Stimulated activated CD8-positive, alpha-beta memory T cell treated with anti-CD3 and anti-CD28 coated beads, Interleukin-7, amount 100 ng/mL, for 48 hours (primary cell): ENCODE measurements at places on chromosomes 1 and 21.

GRCh38 chr1:153852170-153852569 lies 70.6 kb downstream of the GATAD2B start:
- DNase-seq = no peak

GRCh38 chr1:63523738-63524137 lies 413 bp downstream of the EFCAB7 start:
- no peak for DNase-seq

DNA sequence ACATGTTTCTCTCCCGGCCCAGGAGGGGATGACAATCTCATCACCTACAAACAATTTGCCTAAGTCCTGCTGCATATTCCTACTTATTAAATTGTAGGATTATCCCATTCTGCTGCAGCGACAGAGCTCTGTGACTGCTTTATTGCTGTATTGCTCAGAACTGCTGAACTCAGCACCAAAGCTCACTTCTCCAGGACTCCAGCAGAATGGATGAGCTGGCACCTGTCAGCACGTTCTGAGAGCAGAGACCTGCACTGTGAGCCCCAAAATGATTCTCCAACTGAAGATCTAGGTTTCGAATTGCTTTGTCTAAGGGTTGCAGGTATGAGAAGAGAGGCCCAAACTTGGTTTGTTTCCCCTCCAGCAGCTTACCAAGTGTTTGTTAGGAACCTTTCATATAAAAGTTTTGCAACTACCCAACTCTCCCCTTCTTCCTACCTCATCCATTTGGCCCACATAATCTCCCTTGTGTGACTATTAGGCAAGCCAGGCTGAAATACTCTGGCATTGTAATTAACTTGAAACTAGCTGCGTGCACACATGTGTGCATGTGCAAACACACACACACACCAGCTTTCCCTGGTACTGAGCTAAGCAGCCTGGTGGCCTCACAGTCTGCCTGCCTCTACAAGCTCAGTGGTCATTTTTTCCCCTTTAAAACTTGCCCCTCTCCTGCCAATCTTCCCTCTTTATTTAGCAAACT lies 161.4 kb upstream of the CAMK1G start:
- DNase-seq = no peak

DNA sequence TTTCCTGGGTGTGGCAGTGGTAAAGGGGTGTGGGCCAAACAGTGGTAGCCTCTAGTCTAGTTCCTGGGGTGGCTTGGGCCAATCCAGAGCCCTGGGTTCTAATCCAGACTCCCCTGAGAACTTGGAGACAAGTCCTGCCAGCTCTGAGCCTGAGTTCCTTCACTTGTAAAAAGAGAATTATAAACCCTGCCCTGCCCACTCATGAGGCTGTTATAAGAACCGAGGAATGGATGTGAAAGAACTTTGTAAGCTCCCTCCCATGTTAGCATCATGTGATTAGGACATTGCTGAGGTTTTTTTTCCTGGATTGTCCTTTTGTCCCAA lies 131.0 kb downstream of the RRAGC start:
- no peak for DNase-seq

- no peak for DNase-seq
Measured at GRCh38 chr1:197692965-197693364, 82.3 kb downstream of the DENND1B start.

DNA sequence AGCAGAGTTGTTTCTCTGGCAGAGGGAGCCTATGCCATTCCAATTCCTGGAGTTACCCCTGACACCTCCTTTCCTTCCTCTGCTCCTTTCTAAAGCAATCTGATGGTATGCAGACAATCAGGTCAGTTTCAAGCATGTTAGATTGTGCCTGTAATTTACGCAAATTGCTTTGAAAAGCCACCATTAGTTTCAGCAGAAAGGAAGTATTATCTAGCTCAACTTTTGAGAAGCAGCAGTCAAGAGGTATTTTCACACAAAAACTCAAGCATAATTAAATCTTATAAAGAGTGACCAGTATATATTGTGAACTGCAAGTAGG lies 2.2 kb downstream of the ERRFI1 start:
- no peak for DNase-seq

GRCh38 chr21:16968436-16968835 lies 544.4 kb upstream of the CXADR start:
- DNase-seq = no peak

- DNase-seq = no peak
Measured at GRCh38 chr21:34838956-34839820, 170.4 kb downstream of the CLIC6 start.

- no peak for DNase-seq
Measured at GRCh38 chr1:119449971-119450370, 35.0 kb downstream of the HSD3B2 start.

DNA sequence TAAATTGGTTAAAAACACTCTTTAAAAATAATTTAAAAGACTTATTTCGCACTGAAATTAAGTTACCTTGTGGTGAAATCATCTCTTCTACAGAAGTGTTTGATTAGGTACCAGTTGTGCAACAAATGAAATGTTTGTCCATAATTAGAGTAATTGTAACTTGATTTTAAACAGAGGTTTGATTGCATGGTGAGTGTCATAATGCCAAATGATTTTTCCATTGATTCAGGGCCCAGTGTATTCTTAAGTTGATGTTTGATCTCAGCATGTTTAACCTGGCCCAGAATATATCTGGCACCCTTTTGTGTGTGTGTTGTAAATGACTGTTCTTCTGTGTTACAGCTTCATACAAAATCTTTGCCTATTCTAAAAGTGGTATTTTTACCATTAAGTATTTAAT lies 28.5 kb downstream of the LRRC8B start:
- no peak for DNase-seq

DNA sequence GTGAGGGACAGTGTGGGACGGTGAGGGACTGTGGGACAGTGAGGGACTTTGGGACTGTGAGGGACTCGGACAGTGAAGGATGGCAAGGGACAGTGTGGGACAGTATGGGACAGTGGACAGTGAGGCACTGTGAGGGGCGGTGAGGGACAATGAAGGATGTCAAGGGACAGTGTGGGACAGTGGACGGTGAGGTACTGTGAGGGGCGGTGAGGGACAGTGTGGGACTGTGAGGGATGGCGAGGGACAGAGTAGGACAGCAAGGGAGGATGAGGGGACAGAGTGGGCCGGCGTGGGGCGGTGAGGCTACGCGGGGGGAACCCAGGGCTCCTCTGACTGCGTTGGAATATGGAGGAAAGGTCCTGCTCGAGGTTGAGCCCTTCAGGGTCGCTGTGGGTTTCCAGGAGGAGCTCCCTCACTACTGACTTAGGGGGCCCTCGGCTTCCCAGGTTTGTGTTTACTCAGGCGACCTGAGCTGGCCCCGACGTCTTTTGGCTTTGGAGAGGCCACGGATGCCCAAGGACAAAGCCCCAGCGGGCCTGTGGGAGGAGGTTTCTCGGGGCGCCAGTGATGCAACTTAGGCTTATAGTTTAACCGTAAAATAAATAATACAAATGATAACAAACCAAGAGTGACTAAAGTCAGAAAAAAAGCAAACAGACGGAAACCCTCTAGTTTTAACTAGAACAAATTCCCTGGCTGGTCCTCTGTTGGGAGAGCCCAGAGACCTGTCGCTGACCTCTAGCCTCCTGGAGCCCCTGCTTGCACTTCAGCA lies 1.1 kb upstream of the ERRFI1 start:
- DNase-seq = no peak

DNA sequence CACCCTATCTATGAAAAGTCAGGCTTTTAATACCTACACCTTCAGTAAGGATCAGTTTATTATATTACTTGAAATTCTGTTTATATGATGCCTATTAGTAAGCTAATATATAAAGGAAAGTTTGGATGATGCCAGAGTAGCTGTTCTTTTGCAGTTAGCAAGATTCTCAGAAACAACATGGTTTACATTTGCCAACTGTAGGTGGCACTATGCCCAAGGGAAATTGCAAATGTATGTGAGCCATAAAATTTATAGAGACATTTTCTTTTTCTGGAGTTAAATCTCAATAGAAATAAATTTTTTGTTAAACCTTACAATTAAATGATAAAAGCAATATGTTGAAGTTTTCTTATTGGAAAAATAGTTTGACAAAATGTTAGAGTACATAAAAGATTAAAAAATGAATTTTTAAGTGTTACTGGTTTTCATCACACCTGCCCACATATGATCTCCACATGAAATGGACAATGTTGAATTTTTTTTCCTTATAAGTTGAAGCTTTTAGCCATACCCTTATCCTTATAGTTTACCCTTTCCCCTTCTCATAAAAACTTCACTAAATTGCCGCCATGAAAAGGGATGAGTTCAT lies 32.1 kb upstream of the EPHX4 start:
- peak; percentile 9 for DNase-seq

GRCh38 chr1:215923129-215923824 lies 356.2 kb downstream of the KCTD3 start:
- DNase-seq = no peak

- no peak for DNase-seq
Measured at GRCh38 chr1:230464671-230465070, 38.5 kb upstream of the PGBD5 start.

DNA sequence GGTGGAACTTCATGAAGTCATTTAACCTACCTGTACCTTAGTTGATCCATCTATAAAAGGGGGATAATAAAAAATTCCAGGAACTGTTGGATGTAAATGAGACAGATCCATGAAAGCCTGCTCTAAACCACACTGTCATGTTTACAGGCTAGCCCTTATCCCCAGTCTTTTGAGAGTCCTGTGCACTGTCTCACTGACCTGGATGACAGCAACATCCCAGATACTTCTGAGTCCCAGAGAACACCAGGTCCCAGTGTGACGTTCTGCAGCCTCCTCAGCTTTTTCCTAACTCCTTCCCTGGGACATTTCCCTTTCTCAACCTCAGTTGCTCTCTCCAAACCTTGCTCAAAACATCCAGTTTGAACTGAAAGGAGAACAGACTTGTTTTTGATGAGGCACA lies 165.4 kb upstream of the C8B start:
- no peak for DNase-seq

- no peak for DNase-seq
Measured at GRCh38 chr1:169697755-169698154, 13.7 kb downstream of the SELL start.

GRCh38 chr1:166980383-166980782 lies 5.0 kb upstream of the ILDR2 start:
- DNase-seq = no peak

GRCh38 chr1:180632326-180633056 lies 669 bp downstream of the XPR1 start:
- peak; percentile 50 for DNase-seq

DNA sequence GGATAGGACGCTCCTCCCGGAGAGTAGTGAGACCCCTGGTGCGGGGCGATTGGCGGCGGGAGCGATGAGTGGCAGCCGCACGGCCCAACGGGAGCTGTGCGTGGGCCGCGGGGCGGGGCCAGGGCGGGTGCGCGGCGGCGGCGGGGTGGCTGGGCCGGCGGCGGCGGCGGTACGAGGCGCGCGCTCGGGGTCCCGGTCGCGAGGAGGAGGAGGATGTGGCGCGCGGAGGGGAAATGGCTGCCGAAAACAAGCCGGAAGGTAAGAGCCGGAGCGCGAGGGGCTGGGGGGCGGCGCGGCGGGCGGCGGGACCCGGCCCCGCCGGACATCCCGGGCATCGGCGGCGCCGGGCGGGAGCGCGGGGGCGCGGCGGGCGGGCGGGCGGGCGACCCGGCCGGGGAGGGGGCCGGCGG lies at the start of gene CAMTA1:
Gene CAMTA1, plus strand, starts transcription at position 137 of the 410 bp plus-strand sequence. Its CDS starts 77 bp downstream, at position 214.
- DNase-seq = no peak

DNA sequence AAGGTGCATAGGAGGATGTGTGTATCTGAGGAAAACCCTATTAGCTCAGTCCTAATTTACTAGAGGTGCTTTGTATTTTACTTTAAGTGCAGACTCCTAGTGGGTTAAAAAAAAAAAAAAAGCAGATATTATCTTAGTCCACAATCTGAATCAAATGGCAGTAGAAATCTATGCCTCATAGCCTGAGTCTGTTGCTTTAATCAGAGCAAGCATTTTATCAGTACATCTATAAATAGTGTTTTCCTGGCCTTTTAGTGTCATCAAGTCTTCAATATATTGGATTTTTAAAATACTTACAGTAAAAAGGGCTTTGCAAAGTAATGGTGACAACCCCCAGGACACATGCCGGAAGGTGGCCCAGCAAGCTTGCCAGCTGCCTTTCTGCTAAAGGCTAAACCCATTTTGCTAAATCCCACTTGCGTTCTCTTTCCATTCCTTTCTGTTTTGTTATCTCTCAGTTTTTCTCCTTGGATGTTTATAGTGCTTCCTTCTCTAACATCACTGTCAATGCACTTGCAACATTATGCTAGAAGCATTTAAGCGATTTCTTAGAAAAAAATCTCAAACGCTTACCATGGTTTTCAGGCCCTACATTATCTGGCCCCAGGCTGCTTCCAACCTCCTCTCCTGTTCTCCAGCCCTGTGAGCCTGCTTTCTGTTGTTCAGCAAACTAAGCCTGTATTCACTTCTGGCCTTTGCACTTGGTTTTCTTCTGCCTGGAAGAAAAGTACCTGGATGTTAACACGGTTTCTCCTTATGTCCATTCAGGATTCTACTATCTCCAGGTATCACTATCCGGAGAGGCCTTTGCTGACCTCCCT lies 206.3 kb downstream of the PDE4B start:
- no peak for DNase-seq

DNA sequence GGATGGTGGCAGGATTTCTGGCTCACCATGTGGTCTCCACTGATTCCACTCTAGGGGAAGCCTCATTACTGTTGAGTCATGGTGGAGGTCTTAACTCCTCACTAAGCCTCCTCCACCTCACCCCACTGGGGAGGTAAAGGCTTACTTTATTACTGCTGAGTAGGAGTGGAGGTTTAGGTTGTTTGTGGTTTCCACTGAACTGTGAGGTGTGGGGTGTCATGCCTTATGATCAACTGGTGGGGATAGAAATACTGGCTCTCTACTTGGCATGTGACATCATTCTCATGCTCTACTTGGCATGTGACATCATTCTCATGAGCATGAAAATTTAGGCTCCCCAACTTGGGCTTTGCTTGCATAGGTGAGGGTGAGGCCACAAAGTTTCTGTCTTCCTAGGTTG lies 35.6 kb downstream of the COL6A1 start:
- DNase-seq = no peak

DNA sequence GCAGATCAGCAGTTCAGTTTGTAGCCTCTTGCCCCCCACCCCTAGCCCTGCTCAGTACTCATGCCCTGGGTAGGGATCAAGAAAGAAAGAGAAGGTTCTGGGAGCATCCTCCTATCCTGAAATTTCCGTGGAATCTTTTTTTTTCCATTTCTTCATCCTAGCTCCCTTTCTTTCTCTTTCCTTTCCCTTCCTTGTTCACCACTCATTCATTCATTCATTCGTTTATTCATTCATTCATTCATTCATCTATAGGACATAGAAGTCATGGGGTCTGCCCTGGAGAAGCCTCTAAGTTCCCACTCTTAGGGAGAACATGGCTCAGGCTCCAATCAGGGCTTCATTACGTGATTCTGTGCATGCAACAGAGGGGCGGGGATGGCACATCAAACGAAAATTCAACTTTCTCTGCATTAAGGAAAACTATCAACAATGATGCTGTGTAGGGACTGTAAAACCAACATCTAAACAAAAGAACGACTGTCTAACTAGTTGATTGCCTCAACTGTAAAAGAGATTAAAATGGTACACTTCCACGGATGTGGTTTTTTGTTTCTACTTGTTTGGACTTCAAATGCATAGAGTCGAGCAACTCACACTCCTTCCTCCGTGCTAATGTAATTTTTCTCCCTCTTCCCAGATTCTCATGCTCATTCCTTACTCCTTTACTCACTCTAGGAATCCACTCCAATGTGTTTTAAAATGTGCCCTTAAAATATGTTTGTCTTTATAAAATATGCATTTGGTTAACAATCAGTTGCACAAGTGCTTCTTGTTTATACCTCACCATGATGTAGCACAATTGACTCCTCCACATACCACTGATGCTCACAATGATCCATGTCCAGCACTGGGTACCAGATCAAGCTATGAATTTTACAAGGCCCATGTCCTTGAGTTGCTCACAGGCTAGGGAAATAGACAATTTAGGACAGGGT lies 101.2 kb upstream of the SLC2A1 start:
- DNase-seq = no peak
